ENCODE measurements at places on chromosomes 3 and 15.

DNA sequence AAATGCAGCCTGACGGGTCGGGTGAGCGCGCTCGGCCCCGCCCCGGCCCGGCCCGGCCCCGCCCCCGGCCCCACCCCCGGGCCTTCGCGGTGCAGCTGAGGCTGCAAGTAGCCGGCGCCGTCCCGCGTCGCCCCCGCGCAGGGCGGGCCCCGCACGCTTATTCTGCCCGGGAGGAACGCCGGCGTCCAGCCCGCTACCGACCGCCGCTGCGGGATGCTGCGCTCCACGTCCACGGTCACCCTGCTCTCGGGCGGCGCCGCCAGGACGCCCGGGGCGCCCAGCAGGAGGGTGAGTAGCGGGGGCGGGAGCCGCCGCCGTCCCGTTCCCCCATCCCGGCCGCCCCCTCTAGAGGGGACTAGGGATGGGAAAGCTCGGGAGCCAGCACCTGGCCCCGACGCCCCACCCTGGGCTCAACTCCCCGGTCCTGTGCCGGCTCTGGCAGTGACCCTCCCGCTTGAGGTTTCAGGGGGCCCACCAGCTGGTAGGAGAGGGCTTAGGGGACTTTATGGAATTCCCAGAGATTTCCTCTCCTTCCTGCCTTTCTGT lies at the start of gene MYZAP:
MYZAP (plus strand) TSS at position 83 of the 546 bp plus-strand sequence; CDS start at position 214, 131 bp downstream.
- peak; percentile 26 for DNase-seq

DNA sequence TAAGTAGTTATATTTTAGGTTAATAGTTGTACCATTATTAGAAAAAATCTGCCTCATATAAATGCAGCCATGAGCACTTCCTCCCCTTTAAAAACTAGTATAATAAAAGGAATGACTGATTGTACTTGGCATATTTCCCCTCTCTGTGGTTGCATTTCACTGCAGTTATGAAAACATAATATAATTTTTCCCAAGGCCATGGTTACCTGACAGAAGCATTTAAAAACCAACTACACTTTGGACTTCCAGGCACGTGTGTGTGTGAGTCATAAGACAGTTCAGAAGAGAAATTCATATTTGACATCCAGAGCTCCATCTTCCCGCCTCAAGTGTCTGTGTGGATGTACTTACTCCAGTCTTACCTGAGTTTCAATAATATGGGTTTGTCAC lies 828.2 kb upstream of the CFAP20DC start:
- no peak for DNase-seq

DNA sequence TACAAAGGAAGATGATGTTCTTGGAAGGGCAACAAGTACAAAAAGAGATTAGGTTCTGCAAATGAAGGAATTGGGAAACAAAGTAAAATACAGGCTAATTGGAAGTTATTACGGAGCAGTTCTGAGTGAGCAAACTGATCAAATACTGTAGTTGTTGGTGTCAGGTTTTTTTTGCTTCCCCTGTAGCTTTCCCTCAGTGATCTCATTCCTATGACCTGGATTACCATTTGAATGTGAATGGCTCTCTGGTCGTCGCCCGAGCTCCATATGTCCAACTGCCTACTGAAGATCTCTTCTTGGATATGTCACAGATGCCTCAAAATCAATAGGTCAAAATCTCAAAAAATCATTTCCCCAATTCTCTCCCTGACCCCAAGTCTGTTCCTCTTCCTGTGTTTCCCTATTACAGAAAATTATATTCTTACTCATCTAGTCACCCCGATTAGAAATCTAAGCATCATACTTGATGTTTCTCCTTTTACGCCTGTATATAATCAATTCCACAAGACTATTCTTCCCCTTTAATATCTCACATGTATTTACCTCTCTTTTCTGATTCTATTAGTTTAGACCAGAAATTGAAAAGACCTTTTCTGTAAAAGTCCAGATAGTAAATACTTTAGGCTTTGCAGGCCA lies 29.0 kb downstream of the GOLM2 start:
- DNase-seq = no peak

GRCh38 chr3:104738271-104738670 lies 628.4 kb upstream of the ALCAM start:
- no peak for DNase-seq

DNA sequence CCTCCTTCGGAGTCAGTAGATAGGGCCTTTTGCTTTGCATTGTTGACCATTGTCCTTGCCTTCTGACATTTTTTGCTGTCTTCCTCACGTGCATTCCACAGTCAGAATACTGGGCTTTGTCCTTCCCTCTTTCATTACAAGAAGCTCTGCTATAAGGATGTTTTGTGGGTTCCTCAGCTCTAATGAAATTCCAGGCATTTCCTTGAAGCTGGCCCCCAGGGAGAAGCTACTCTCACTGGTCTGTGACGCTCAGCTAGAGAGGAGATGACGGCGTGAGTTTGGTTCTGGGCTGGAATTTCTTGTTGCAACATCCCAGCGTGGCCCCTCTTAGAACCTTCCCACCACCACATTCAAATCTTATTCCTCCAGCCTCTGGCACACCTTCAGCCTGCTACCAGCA lies 210.2 kb downstream of the TJP1 start:
- DNase-seq = no peak

- no peak for DNase-seq
These were observed 97.5 kb downstream of the RFTN1 start for GRCh38 chr3:16415911-16416476.

All from stimulated activated CD4-positive, alpha-beta T cell treated with anti-CD3 and anti-CD28 coated beads, Interleukin-12 subunit alpha, Interleukin-12 subunit beta, amount 100 ng/mL, for 24 hours (primary cell).